ENCODE measurements at places on chromosomes 4 and X.

DNA sequence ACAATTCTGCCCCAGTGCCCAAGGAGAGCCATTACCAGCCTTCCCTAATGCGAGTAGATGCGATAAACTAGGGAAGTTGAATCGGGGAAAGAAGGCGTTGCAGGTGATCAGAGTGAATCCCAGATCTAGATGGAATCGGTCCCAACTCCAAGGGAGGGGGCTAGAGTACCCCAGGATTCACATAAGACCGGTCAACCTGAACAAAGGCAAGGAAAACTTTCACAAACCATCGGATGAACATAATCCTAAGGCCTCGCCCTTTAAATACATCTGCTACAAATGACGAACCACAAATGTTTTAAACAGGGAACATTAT, 11.2 kb upstream of the ZCCHC13 start:
- no peak for DNase-seq

GRCh38 chr4:86961605-86962295, 26.9 kb downstream of the AFF1 start:
- no peak for DNase-seq

DNA sequence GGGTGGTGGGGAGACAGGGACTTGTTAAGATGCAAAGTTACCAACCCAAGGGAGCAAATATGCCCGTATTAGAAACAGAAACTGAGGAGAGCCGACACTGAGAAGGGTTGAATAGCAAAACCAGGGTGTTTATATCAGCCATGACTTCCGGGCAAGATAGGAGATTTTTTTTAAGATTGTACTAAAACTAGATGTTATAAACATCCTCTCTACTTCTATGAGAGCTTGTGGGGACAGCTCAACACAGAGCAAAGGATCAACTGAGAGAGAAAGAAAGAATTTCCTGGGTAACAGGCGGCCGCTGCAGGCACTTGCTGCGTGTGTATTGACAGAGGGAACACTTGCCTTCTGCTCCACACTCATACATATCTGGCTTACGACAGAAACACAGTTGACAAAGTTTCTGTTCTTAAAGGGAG, 49.1 kb upstream of the FBXW7 start:
- DNase-seq: no peak

GRCh38 chrX:150405006-150405405, 41.9 kb downstream of the MAMLD1 start:
- no peak for DNase-seq

GRCh38 chr4:2798399-2799223, 5.7 kb downstream of the SH3BP2 start:
- DNase-seq: no peak

DNA sequence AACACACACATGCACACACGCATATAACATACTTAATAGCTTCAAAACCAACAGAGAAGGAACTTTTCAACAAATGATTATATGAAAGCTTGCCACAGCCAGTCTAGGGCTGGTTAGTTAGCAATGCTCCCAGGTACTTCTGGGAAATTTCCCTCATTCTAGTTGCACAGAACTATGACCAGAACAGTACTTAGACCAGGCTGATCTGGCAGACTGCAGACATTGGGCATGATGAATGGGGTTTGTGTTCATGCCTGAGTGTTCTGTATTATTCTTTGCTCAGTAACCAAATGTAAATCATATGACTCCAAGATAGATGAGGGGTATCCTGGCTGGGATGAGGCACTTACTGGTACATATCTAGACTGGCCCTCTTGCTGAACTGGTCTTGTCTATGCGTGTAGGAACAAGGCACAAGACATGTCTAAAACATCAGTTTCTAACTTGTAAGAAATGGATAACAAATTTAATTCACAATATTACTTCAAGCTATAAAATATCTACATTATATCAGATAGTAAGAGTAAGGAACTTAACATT, 50.3 kb upstream of the GEMIN8 start:
- no peak for DNase-seq

DNA sequence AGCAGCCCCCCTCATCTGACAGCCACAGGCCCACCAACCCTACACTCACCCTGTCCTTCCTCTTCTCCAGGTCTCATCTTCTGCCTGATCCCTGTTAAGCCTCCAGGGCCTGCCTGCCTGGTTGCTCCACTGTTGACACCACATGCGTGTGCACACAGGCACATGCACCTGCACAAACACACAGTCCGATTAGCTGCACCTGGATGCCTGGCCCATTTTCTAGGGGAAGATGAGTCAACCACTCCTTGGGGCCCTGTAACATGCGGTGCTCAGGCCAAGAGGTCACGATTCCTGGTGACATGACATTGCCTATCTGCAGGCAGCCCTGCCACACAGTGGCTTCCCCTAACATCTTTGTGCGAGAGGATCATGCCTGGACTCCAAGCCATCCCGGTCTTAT, 498.4 kb downstream of the BCOR start:
- no peak for DNase-seq

GRCh38 chr4:94909645-94910044, 151.9 kb downstream of the BMPR1B start:
- DNase-seq: no peak

GRCh38 chr4:55318175-55319129, 27.6 kb upstream of the SRD5A3 start:
- no peak for DNase-seq

GRCh38 chr4:102575369-102576129, 74.4 kb downstream of the NFKB1 start:
- no peak for DNase-seq

DNA sequence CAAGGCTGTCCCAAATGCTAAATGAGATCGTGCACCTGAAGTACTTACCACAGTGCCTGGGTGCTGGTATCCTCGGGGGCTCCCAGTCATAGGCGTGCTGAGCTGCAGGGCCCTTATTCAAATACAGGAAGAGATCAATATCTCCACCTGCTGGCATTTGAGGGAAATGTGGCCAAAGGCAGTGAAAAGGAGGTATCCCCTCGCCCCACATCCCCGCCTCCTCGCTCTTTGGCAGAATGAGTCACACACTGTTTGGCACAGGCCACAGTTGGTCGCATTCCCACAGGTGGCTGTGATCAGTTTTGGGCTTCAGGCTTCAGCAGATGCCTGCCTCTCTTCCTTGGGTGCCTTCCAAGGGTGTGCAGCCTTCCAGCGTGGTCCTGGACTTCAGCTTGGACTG, 28.4 kb downstream of the ZNF185 start:
- DNase-seq: peak; percentile 42

DNA sequence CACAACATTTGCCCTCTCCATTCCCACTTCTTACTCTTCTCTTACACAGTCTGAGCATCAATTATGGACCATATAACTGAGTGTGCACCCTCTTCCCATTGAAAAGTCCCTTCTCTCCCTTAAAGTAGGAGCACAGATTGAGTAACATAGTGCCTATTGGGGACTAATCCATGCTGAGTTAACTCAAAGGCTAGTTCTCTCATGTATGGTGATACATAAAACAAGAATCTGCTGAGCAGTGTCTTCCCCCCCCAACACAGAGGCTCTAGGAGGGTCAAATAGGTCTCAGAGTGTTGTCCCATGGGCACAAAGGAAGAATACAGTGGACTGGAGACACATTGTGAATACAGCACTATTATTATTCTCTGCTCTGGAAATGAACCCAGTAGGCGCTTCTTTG, 274.6 kb upstream of the BOD1L1 start:
- DNase-seq: no peak
